Fibroblast of villous mesenchyme (primary cell): ENCODE measurements at places on chromosomes 13 and 19.

GRCh38 chr13:20125129-20125782 is 35.6 kb downstream of the GJA3 start:
- peak; percentile 28 for DNase-seq

DNA sequence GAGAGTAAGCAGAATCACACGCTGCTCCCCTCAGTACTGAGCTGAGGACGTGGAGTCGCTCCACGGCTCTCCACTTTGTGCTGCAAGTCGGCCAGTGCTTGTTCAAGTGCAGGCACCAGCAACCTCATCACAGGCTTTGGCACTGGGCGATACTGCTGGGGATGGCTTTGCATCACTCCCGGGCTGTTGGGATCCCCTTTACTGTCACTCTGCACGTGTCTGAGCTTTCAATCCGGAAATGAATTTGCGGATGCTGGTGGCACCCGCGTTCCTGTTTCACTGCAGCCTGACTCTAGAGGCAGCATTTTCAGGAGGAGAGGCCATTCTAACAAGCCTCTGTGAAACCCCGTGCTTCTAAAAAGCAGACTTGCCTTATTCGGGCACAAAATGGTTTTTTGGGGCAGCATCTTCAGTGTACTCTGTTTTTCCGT is 19.1 kb downstream of the SMARCA4 start:
- no peak for DNase-seq

GRCh38 chr19:2239173-2239572 is 2.5 kb downstream of the SF3A2 start:
- peak; percentile 34 for DNase-seq

- DNase-seq, result no peak
These were observed 219.0 kb upstream of the SPRY2 start for GRCh38 chr13:80559944-80560343.

DNA sequence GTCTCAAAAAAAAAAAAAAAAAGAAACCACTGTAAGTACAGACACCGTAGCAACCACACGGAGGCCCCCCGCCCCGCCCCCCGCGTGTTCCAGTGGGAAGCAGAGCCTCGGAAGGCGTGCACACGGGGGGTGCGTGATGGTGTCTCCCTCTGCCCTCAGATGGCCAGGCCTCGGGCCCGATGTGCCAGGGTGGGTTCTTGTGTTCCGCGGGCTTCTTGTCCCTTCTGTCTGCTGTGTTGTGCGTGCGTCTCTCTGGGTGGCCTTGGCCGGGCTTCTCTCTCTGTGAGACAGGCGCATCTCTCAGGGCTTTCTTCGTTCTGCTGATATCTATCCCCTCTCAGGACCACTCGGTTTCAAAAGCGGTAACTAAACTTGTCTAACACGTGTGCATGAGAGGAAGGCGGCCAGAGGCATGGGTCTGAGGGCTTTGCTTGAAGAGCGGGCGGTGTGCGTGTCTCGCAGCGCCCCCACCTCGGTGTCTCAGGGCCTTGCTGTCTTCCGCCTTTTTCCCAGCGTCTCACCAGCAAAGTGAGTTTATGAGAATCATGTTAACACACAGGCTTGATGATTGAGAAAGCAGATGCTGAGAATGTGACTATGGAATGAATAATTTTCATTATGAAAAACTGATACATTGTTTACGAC is 12.6 kb downstream of the ATP11A start:
- no peak for DNase-seq

GRCh38 chr13:48424212-48424611 is 11.3 kb upstream of the LPAR6 start:
- no peak for DNase-seq

GRCh38 chr13:111389621-111390521 is 69.4 kb downstream of the TEX29 start:
- DNase-seq, result no peak

DNA sequence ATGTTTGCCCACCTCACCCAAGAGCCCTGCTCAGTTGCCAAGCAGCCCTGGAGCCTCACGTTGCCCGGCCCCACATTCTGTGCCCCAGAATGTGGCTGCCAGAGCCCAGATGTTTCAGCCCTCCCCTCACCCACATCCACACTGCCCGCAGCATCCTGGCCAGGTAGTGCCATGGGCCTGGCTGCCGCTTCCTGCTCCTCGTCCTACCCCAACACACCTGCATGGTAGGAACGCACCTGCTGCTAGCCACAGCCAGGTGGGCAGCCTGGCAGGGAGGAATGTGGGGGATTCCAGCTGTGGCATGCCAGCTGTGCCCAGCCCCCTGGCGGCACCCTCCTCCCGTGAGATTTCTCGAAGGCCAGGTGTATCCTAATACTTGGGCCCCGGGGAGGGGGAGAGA is 7.5 kb upstream of the NFIX start:
- no peak for DNase-seq

DNA sequence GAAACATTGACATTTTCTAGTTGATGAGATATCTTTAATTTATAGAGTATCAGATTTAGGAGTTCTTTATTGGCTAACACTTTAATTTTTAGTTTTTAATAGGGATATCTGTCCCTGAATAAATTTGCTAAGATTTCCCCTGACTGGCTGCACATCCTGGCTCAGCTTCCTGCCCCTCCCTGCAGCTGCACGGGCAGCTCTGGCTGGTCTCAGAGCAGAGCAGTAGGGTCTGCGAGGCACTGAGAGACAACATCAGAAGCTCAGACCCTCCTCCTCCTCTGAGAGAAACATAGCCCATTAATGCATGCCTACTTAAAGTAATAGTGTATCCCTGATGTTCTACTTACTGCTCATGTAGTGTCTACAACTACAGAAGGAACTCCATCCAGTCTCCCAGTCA is 139.2 kb downstream of the TNFSF13B start:
- no peak for DNase-seq
